ENCODE measurements at places on chromosomes 2 and 18.

DNA sequence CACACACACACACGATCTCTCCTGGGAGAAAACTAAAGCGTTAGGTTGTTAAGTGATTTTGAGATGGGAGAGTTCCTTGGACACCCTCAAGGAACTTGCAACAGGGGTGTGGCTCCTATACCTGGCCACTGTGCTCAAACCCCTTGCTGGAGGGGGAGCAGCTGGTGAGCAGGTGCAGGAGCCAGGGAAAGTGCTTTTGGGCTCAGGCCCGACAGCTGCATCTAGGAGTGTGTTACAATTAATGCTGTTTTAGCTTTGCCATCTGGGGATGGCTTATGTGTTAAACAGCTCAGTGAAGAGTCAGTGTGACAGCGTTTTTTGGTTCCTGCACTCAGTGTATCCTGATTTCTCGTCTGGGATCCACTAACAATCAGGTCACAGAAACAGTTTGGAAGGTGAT, 510.8 kb downstream of the TRIB2 start:
- no peak for DNase-seq

GRCh38 chr2:228681426-228681825, 499.9 kb upstream of the SPHKAP start:
- no peak for DNase-seq

GRCh38 chr18:3547891-3548615, 98.1 kb downstream of the TGIF1 start:
- no peak for DNase-seq

- no peak for DNase-seq
Observed at GRCh38 chr18:77015169-77015568, 117.4 kb downstream of the MBP start.

DNA sequence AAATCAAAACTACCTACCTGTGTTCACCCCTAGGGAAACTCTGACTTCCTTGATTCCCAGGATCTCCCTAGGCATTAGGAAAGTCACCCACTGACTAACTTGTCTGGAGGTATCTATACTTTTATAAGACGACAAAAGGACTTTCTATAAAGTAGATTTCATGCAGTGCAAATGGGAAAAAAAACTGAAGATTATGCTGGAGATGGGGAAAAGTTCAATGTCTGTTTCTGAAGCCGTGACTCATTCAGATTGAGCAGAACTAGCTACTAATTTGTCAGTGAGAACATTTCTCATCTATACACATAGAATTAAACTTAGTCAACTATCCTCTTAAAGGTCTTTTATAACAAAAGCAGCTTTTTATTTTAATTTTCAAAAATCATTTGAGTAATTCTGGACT, 6.0 kb downstream of the SEPTIN10 start:
- no peak for DNase-seq

DNA sequence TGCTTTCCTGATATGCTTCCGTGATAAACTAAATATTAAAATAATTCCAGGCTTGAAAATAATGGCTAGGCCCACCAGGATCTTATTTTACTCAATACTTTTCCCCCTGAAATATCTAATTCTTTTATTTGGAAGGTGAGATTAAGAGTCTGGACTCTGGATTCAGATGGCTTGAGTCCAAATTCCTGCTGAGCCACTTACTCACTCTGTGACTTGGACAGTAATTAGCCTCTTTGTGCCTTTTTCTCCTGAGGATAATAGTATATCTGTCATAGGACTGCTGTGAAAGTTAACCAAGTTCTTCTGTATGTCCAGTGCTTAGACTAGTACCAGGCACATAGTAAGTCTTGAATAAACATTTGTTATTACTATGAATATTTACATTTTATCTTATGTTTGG, 127.3 kb upstream of the ERBB4 start:
- DNase-seq = no peak

DNA sequence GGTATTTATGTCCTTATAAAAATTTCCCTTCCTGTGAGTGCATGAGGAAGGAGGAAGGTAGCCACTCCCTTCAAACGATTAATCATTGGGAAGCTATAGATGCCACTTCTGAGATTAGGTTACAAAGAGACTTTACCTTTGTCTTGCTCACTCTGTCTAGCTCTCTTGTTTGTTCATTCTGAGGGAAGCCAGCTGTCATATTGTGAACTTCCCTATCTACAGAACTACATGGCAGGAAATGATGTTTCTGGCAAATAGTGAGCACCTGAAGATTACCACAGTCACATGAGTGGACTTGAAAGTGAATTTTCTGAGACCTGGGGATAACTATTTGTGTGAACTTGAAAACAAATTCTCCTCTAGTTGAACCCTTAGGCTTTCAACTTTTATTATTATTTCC, 776.8 kb downstream of the CCDC85A start:
- DNase-seq = no peak

DNA sequence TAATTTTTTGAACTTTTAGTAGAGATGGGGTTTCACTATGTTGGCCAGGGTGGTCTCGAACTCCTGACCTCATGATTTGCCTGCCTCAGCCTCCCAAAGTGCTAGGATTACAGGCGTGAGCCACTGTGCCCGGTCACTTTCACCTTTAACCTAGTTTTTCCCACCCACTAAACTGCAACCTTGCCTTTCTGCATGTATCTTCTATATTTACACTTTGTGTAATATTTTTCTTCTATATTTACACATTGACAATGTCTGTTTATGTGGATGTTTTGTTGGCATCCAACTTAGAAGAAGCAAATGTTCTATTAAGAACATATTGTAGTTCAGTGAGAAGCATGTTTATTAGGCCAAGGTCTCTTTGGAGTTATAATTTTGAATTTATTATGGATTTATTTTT, 26.7 kb downstream of the SNRPD1 start:
- no peak for DNase-seq

DNA sequence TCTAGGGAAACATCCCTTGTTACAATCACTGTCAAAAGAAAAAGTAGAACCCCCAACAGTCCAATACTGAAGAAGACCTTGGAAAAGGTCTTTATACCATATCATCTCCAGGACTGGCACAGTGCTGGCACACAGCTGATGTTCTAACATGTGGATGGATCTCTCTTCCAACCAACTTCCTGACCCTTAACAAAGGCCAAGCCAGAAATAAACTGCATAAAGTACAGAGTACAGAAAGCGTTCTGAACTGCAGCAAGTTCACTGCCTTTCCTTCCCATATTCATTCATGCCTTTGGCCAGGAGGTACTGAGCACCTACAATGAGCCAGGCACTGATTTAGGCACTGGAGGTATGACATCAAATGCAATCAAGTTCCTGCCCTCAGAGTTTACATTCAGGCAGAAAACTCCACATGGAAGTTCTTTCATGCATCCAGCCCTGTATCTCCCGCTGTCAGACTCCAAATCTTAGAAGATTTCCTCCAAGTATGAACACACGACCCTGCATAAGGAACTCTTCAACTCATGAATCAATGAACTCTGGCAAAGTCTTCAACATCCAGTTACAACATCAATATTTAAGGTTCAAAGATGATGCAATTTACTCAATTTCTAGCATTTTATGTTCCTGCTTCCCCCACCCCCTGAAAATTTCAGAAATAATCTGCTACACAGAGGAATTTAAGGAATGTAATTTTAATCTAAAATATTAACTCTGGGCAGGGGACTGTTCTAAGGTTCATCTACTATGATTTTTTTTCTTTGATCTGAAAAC, 33.8 kb downstream of the ACVR1 start:
- DNase-seq = no peak

DNA sequence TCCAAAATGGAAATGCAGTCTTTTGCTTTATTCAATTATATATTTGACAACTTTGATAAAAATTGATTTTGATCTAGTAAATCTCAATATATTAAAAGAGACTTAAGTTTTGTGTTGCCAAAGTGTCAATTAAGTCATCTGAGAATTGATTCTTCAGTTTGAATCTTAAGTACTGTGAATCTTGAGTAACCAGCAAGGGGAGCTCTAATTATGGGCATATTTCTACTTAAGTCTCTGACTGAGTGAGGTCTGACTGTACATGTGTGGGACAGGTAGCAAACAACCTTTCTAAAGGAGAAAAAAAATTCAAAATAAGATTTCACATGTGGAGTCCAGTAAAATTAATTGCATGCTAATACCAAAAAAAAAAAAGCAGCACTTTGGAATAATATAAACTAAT, 503.7 kb upstream of the SLC8A1 start:
- no peak for DNase-seq

GRCh38 chr18:34957119-34957863, 83.9 kb upstream of the MAPRE2 start:
- peak; percentile 45 for DNase-seq

- no peak for DNase-seq
Observed at GRCh38 chr2:54473851-54474250, 17.7 kb downstream of the SPTBN1 start.

DNA sequence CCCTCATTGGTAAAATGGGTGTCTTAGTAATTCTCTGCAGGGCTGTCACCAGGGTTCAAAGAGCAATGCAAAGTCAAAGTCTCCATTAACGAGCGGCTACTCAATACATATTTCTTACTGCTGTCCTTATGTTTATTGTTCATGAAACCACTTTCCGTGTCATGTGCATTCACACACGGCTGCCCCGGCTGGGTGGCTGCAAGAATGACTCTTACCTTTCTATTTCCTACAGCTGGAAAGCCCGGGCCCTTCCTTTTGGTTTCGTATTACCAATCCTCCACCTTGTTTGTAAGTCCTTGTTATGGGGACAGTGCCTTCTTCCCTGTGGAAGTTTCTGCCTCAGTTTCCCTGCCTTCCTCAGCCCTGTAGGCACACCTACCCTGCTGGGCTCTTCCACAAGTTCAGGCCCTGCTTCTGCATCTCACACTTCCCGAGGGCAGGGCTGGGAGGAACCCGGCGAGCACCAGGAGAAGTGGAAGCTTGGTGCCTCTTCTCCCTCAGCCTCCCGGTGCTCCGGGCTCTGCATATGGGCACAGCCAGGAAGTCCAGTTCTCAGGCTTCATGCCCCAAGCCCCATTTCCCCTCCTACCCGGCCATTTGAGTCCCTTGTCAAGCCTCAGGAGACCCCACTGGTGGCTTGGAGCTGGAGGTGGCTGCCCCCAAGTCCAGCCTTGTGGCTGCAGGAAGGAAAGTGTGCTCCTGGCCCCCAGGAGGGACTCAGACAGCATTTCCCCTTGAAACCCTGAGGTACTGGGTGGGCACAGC, 18.7 kb upstream of the ACKR3 start:
- DNase-seq = no peak

GRCh38 chr2:23578964-23579671, 194.1 kb downstream of the KLHL29 start:
- DNase-seq = no peak

DNA sequence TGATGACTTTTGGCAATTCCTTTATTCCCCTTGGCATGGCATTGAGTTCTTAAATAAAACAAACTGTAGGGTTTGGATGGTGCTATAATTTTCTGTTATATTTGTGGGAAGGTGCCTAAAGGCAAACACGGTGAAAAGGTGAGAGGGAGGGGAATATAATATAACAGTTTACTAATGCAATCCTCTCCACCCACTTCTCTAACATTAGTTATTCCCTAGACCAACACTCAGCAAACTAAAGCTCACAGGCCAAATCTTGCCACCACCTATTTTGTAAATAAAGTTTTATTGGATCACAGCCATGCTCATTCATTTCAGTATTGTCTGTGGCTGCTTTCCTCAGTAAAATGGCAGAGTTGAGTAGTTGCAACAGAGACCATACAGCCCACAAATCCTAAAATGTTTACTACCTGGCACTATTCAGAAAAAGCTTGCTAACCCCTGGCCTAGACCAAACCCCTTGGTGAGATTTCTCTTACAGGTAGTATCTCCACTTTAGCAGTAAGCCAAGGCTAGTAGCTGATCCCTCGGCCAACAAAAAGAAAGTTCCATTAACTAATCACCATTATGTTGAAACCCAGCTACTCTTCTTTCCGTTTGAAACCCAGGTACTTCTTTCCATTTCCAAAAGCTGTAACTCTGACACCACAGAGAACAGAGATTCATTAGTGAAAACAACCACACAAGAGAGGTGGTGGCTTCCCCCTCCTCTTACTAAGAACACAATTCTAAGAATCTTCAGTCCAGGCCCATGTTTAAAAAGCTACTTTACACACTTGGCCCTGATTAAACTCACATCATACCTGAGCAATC, 136.1 kb upstream of the CHAC2 start:
- DNase-seq = no peak

- no peak for DNase-seq
Observed at GRCh38 chr2:60353406-60353800, 200.1 kb downstream of the BCL11A start.

GRCh38 chr18:36518839-36519238, 221.3 kb downstream of the FHOD3 start:
- DNase-seq = no peak

GRCh38 chr2:173972636-173973035, 7.5 kb upstream of the SP3 start:
- DNase-seq = no peak

DNA sequence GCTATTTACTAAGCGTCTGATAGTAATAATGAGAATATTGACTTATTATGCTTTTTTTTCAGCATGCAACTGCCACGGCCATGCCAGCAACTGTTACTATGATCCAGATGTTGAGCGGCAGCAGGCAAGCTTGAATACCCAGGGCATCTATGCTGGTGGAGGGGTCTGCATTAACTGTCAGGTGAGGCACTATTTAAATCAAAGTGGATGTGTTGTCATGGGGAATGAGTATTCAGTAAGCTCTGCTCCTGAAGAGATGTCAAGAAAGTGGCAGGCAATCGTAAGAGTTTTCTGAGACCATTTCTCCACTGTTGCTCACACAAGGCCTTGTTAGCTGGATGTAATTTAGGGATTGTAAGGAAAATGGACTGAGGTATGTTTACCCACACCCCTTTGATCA, 74.1 kb downstream of the LAMA3 start:
- DNase-seq = no peak

Measured in skeletal muscle cell (primary cell).